ENCODE measurements at places on chromosomes 2 and 18.

GRCh38 chr2:98216616-98217015, 129.6 kb upstream of the CNGA3 start:
- DNase-seq = no peak

GRCh38 chr2:158999458-158999857, 31.0 kb downstream of the TANC1 start:
- DNase-seq = no peak

GRCh38 chr18:44601447-44601846, 79.2 kb upstream of the SETBP1 start:
- DNase-seq = no peak

DNA sequence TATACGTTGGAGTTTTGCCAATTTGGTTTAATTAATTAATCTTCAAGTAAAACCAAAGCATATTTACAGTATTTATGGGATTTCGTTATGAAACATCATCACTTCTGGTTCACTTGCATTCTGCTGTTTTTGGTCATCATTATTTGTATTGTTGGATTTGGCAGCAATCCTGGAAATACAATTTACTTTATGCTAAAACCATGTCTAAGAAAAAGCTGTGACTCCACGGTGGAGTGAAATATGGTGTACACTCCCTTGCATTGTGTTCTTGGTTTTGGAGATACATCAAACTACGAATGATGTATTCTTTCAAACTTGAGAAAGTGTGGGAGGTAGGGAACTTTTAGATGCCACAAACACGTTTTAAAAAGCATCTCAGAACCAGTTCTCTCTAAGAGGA, 106.4 kb downstream of the CTAGE1 start:
- no peak for DNase-seq

DNA sequence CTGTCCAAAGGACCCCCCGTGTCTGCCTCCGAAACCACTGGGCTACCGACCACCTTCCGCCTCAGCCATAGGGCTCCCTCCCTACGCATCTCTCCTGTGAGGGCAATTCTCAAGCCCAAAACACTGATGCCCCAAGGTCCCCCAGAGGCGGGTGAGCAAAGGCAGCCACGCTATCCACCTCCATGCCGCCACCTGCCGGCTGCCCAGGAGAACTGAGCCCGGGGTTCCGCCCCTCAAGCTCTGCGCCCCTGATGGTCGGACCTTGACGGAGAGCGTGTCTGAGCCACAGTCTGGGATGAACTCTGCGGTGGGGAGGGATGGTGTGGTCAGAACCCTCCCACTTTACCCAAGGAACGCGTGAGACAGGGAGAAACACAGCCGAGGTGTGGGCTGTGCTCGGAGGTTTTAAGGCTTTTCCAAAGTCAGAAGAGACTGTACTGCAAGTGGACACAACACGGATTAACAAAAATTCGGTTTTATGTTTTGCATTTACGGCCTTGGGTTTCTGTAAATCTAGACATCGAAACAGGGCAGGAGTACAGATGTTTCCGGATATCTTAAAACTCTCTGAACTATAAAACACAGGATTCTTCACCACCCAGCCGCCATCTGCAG, 114.1 kb downstream of the ZNF516 start:
- DNase-seq = no peak

DNA sequence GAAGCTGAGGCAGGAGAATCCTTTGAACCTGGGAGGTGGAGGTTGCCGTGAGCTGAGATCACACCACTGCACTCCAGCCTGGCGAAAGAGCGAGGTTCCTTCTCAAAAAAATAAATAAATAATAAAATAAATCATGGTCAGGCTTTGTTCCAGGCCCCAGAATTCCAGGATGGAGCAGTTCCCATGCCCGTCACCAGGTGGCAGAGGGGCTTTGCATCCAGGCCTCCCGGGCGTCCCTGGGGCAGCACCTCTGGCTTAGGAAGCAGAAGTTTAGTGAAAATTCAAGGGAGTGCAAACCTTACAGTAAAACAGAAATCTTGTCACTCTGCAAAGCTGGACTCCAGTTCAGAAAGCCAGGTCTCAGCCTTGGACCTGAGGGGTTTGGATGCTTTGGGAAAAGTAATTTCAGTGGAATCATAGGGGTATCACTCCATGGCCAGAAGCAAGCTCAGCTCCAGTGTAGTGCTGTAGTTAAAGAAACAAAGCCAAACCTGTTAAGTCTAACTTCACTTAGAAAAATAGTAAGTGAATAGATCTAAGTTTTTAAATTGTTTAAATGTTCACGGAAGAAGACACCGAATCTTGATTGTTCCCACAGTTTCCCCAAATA, 512.7 kb downstream of the CMPK2 start:
- no peak for DNase-seq

GRCh38 chr2:23624378-23624777, 239.4 kb downstream of the KLHL29 start:
- no peak for DNase-seq

DNA sequence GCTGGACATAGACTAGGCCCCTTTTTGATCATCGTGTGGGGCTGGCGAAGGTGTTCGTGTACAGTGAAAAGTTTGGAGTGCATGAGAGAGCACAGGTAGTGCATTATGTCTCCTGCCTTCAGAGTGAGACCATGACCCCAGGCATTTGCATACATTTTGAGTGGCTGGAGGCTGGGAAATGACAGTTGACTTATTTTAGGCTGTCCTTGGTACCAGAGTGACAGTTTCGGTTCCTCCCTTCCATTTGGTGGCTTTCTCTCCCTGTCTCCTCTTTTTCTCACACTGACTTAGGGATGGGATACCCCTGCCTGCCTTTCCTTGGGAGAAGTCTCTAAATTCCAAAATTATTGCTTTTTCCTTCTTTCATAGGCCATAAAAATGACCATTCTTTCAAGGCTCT, 20.1 kb downstream of the SERPINB12 start:
- no peak for DNase-seq

DNA sequence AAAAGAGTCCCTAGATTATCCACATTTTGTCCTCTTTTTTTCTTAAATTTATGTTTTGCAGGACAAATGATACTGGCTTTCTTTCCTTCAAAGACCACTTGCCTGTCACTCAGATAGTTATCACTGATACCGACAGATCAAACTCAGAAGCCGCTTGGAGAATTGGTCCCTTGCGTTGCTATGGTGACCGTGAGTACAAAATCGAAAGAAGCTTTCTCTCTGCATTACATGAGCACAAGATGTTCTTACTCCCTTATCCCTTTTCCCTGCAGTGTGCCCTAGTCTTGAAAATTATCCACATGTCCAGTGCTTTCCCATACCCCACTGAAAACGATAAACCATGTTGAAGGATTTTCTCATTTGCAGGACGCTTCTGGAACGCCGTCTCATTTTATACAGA, 738.5 kb downstream of the CNTNAP5 start:
- no peak for DNase-seq

DNA sequence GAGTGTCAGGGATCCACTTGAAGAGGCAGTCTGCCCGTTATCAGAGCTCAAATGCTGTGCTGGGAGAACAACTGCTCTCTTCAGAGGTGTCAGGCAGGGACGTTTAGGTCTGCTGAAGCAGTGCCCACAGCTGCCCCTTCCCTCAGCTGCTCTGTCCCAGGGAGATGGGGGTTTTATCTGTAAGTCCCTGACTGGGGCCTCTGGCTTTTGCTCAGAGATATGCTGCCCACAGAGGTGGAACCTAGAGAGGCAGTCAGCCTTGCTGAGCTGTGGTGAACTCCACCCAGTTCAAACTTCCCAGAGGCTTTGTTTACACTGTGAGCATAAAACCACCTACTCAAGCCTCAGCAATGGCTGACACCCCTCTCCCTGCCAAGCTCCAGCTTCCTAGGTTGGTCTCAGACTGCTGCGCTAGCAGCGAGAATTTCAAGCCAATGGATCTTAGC, 38.1 kb downstream of the PLEK start:
- no peak for DNase-seq

DNA sequence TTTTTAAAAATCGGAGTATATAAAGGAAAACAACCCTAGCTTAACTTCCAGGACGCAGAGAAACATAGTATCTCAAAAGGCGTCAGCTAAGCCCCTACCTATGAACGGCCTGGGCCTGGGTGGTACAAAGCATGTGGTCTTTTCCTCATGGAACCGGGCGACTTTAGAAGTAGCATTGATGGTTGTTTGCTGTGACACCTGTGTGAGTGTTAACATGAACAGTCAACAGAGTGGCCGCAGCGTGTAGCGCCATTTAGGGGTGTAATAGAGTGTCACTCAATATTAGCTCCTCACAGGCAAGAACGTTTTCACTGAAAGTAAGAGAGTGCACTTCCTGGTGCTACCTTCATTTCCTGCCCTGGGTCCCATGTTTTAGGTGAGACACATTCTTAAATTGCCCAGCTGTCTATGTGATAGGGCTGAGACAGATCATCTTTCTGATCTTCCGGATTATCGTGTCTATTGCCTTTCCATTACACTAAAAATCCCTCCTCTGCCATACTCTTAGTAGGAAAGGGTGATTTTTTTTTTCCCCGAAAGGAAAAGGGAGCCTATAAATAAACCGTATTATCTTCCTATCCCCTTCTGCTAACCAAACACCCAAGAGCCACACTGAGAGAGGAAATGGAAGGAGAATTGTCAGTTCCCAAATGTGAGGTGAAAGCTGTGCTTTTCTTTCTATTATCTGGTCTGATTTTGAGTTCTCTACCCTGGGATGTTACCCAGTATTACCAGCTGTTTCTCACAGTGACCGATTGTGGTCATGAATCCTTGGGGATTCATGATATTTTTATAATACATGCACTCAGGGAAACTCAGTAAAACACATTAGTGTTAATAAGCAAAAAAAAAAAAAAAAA, 1.3 kb downstream of the GORASP2 start:
- DNase-seq = peak; percentile 79

All from NCI-H510A treated with DMSO at 0.1 percent for 48 hours (cell line).